Bone marrow (tissue), 2 donors: ENCODE measurements at places on chromosomes 7 and 10.

GRCh38 chr7:2607923-2608904 lies 23.6 kb upstream of the TTYH3 start:
- no peak for DNase-seq

DNA sequence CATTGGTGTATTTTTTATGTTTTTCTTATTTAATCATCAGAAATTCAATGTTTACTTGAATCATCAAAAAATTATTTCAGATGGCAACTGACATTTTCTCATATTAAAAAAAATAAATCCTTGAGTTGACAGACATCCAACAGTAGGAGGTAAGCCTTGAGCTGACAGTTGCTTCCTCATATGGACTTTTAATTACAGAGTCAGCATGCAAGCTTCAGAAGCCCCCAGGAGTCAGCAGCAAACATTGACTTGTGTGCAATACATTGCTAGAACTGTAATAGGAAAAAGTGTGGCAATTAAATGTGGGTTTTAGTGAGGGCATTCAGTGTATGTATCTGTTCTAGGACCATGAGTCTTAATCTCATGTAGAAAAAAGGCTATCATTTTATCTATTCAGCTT lies 62.4 kb upstream of the TAS2R16 start:
- no peak for DNase-seq

- DNase-seq, result no peak
Observed at GRCh38 chr10:120253131-120253530, 203.9 kb upstream of the PLPP4 start.

DNA sequence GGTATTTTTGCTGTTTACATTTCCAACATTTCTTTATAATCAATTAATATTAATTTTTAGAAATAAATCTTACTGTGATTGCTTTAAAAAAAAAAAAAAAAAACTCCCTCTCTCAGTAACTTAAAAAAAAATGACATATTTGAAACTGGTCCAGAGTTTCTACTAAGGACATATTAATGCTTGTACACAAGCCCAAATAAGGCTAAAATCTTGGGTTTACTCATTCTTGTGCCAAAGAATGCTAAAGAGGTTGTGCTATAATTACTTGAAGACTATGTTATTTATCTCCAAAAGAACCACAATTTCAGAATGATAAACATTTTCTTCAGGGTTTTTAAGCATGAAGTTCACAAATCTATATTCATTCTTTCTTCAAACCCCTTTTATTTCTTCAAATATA lies 39.4 kb upstream of the PHF14 start:
- no peak for DNase-seq

DNA sequence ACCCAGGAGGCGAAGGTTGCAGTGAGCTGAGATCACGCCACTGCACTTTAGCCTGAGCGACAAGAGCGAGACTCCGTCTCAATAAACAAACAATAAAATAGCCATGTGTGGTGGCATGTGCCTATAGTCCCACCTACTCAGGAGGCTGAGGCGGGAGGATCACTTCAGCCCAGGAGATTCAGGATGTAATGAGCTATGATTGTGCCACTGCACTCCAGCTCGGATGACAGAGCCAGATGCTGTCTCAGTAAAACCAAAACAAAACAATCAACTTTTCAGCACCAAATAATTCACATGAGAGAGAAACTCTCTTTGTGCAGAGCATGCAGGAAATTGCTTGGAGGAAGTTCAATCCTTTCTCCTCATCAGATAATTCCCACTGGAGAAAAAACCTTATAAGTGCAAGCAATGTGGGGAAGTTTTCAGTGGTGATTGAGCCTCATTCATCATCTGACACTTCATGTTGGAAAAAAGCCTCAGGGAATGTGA lies 13.4 kb upstream of the FIS1 start:
- DNase-seq, result no peak
